ENCODE measurements at places on chromosomes 5 and 9. TPM values are rescaled to one million over a fixed set of nuclear protein-coding genes. Genes with fewer than 3 reads are reported as not detected.

The LAMC3 gene
- total RNA-seq: 0.12 TPM

The FBXW5 gene
- 185 TPM for total RNA-seq

The ANXA2R gene
- 1.5 TPM for total RNA-seq

The FGF10 gene
- 3.0 TPM for total RNA-seq

The TSLP gene
- 18.9 TPM for total RNA-seq

The ADAMTSL1 gene
- 115 TPM for total RNA-seq

The SCGB3A2 gene
- not detected for total RNA-seq

The SPINK7 gene
- total RNA-seq: not detected

The ADAMTS12 gene
- 5.3 TPM for total RNA-seq

The TOR1B gene
- 28.7 TPM for total RNA-seq

The UQCRQ gene
- 186 TPM for total RNA-seq

The PPP3R2 gene
- not detected for total RNA-seq

The BBLN gene
- total RNA-seq: 45.1 TPM

The PWWP2A gene
- 20.1 TPM for total RNA-seq

The GFI1B gene
- not detected for total RNA-seq

The SETD9 gene
- total RNA-seq: 10.1 TPM

The REXO4 gene
- total RNA-seq: 11.9 TPM

The SUSD3 gene
- not detected for total RNA-seq

The SETX gene
- total RNA-seq: 72.7 TPM

The HACD4 gene
- total RNA-seq: 1.7 TPM

The DNAJC25 gene
- total RNA-seq: 6.5 TPM

The ECPAS gene
- total RNA-seq: 113 TPM

The FYB1 gene
- total RNA-seq: 0.26 TPM

The ZFP2 gene
- 0.92 TPM for total RNA-seq

The DNAI1 gene
- not detected for total RNA-seq

The NR4A3 gene
- 2.4 TPM for total RNA-seq

The ZBTB5 gene
- 7.0 TPM for total RNA-seq

The ZDHHC11 gene
- 5.9 TPM for total RNA-seq

The BARHL1 gene
- not detected for total RNA-seq

The TMEM252 gene
- total RNA-seq: not detected

The GPR150 gene
- total RNA-seq: 0.13 TPM

The RBM22 gene
- 17.7 TPM for total RNA-seq

The TLR4 gene
- total RNA-seq: 89.8 TPM

The GKAP1 gene
- 0.26 TPM for total RNA-seq

The OR1Q1 gene
- 0.26 TPM for total RNA-seq

The RGMB gene
- total RNA-seq: 30.3 TPM

The PURA gene
- 33.6 TPM for total RNA-seq

The PLPP6 gene
- 7.3 TPM for total RNA-seq

The CDO1 gene
- 7.4 TPM for total RNA-seq

The ITGA2 gene
- 113 TPM for total RNA-seq
